ENCODE measurements at places on chromosomes 16 and 17. TPM values are rescaled to one million over a fixed set of nuclear protein-coding genes. Genes with fewer than 3 reads are reported as not detected.

The TMEM170A gene
- total RNA-seq, result 8.2 TPM

DNA sequence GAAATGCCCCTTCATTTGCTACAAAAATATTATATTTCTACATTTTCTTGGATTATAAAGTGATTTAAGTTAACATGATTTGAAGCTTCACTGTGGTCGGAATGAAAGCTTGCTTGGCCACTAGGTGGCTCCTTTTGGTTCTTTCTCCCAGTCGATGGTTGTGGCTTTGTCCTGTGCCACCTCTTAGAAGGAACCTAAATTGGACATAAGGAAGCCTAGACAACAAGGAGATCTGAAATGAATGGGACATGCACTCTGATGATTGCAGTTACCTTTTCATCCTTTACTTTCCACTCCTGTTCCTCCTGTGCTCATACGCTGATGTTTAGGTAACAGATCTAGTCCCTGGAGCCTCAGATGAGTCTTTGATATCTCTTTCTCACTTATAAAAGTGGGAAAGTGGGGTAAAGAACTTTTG is 39.2 kb downstream of the FTO start:
- DNase-seq, result peak; percentile 29

GRCh38 chr17:65743308-65743655 is 181.8 kb upstream of the AXIN2 start:
- DNase-seq, result peak; percentile 51

The PDP2 gene
- total RNA-seq, result 3.5 TPM

DNA sequence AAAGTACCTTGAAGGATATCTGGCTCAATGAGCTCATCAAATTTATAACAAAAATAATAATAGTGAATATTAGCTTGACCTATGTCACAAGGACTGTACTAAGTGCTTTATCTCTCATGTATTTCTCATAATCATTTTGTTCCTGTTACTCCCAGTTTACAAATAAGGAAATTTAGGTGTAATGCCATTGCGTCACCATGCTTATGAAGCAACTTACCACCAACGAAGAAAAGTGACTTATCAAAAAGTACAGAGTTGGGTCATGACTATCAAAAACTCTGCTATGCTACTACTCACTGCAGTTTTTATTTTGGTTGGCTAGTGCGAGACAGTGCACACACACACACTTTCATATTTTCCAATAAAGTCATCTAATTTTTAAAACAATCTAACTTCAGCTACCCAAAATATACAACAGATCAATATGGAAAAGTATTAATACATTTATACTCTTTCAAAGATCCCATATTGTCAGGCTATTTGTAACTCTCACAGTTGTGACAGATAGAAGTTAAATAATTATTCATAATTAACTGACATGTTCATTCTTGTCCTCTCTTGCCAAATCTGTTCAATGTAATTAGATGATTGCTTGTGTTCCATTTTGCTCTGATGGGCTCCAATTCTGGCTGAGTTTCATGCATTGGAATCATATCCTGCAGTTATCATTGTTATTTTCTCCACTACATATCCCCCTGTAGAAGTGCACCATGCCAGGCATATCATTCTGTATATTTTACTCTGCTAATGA is 119.4 kb downstream of the KCNJ2 start:
- DNase-seq, result no peak

DNA sequence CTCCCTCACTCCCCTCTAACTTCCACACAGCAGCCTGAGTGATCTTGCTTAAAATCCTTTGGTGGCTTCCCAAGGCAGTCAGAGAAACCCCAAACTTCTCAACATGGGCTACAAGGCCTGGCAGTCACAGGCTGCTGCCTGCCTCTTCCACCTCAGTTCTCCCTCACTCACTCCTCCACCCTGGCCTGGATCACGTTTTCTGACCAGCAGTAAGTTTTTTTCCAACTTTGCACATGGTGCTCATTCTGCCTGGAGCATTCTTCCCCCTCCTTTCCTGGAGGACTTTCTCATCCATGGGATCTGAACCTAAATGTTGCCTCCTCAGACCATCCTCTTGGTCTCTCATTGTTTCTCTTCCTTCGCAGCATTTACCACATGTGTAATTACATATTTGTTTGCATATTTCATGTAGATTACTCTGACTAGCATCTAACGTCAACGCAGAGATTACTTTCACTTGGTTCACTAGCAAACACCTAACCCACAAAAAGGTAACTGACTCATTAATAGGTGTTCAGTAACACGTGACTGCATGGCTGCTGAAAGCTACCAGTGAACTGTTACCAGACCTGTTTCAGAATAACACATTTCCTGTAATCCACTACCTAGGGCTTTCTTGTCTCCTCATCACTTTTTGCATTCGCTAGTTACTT is 17.1 kb downstream of the GNA13 start:
- no peak for DNase-seq

DNA sequence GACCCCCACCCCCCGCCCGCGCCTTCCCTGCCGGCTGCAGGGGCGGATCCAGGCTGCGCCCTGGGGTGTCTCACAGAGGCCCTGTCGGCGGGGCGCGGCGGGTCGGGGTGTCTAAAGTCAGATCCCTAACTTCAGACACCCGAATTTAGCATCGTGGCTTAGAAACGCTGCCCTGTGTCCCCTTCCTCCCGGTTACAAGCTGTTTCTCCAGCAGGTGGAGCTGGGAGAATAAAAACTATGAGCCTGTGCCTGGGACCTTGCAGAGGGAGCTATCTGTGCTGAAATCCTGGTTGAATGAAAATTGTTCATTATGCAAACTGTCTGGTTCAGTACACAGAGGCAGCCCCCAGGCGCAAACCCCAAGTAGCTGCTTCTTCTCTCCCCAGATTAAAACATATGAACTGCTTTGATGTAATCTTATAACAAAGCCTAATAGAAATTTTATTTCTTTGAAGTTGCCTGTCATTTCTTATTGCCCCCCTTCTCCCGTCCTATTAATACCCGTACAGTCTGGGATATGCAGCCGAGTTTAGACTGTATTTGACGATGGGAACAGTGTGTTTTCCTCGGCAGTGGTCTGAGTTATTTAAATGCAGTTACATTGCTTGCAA is 79.0 kb downstream of the RPA1 start:
- peak; percentile 84 for DNase-seq

GRCh38 chr17:15414532-15415306 is 52.7 kb downstream of the CDRT4 start:
- peak; percentile 78 for DNase-seq

The TMEM114 gene
- total RNA-seq, result not detected

DNA sequence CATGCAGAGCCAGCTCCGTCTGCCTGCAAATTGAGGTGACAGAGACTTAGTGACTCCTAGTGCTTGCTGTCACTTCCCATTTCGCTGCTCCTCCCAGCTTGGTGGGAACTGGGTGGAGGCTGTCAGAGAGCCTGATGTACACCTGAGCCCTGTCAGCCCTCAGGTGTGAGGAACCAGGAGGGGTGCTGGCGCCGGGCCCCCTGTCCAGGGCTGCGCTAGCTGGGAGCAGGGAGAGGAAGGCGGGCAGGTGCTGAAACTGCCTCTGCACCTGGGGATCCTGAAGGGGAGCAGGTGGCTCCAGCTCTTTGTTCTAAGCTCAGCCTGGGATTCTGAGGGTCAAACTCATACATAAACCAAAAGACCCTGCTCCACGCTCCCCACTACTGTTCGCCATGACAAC is 10.8 kb upstream of the WSCD1 start:
- DNase-seq, result no peak

The SMPD3 gene
- total RNA-seq, result 0.05 TPM

DNA sequence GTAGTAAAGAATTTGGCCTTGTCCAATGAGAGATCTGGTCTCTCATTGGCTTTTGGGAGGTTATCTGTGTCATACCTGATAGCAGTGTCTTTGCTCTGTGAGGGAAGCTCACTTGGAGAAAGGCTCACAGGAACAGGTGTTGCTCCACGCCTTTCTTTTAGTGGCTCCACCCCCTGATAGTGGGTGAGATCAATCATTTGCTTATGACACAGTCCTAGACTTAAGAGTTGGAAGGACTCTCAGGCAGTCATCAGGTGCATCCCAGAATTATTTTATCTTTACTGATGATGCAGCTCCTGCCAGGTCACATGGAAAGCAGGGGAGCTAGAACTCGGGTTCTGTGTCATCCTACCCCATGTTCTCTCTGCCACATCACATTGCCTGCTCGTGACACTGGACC is 59.3 kb downstream of the CENPV start:
- no peak for DNase-seq

DNA sequence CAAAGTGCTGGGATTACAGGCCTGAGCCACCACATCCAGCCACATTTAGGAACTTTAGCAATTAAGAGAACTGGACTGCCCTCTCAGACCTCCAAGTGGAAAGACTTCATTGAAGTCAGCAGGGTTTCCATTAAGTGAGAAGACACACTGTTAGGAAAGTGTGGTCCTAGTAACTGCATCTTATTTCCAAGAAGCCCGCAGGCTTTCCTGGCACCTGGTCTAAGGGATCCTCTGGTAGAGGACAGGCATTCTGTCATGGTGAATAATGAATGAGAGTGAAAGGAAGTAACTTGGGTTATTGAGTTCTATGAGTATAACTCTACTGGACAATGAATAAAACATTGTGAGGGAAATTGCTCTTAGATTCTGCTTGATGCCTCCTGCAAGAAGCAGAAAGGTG is 14.1 kb downstream of the C17orf75 start:
- DNase-seq, result no peak

The EME1 gene
- total RNA-seq, result 0.62 TPM

DNA sequence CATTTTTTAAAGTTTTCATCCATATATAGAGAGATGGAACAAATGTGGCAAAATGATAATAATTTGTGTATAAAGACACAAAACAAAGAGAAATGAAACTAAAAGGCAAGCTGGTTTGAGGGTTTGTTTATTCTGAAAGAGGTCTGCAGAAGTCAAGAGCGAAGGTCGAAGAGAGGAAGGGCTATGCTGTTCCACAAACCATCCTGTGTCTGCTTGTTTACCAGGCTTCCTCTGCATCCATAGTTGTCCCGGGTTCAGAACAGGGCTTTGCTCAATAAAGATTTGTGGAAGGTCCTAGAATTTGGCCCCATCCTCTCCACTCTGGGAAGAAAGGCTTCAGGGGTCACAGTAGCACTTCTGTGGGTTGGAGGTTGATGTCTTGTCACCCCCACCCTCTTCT is 2.4 kb upstream of the MARVELD3 start:
- DNase-seq, result no peak

The IQCK gene
- 24.6 TPM for total RNA-seq

GRCh38 chr16:10405386-10405939 is 19.6 kb downstream of the ATF7IP2 start:
- DNase-seq, result peak; percentile 9

The CACNG1 gene
- 142 TPM for total RNA-seq

The SLC35G6 gene
- total RNA-seq, result not detected

DNA sequence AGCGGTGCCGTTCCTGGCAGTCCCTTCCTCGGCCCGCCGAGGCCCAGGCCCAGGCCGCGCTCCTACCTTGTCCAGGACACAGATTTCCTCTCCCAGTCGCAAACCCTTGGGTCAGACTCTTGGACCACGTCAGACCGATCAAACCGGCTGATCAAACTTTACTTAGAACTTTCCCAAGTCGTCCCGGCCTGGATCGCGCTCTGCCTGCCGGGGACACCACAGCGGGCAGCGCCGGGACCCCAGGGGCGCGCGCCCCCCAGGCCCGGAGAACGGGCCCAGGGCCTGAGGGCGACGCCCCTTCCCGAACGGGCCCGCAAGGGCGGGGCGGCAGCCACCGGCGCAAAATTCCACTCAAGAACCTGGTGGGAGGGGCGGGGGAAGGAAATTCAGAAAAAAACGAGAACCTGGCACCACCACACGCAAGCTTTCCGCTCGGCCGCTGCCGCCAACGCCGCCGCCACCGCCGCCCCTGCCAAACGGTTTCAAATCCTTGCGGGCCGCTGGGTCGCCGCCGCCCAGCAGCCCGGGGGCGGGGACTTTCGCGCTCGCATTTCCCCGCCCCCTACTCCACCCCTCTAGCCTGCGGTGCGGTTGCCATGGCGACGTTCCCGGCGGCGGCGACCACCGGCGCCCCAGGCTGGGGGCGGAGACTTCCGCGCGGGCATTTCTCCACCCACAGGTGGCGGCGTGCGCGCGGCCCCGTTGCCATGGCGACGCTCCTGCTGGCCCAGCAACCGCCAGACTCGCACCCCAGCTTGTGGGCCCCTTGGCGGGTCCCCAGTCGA is at the start of gene CEP112:
CEP112 (minus strand) TSS at position 541 of the 785 bp plus-strand sequence.
- DNase-seq, result peak; percentile 81

The PRR15L gene
- total RNA-seq, result not detected

DNA sequence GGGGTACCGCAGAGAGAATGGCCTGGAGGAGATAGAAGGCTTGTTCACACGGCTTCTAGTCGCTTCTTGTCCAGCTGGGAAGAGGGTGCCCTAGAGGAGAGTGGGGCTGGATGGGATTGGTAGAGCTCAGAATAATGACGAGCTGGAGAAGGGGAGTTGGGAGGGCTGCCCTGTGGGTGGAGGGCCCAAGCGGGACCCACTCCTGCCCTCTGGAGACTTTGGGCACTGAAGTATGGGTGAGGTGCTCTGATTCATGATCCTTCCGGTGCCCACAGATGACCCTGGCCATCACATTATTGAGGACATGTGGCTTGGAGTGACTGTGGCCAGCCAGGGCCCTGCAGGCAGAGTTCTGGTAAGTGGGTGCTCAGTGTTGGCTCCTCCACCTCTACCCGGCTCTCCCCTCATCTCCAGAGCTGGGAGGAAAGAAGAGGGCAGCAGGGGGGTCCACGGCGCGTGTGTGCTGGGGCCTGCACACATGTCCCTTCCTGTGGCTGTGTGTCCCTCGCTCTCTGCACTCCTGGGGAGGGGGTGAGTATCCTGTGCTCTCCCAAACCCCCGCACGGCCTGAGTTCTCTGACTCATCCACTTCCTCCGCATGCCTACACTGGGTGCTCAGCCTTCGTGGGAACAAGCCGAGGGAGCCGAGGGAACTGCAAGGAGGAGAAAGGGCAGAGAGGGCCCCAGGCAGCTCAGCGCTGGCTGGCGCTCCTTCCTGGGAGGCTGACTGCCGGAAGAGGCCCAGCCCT is 8.5 kb downstream of the ITGA3 start:
- DNase-seq, result peak; percentile 94

GRCh38 chr17:1627182-1627981 is 1.3 kb downstream of the SLC43A2 start:
- no peak for DNase-seq

- DNase-seq, result no peak
Observed at GRCh38 chr16:14958970-14959369, 15.9 kb upstream of the PDXDC1 start.

DNA sequence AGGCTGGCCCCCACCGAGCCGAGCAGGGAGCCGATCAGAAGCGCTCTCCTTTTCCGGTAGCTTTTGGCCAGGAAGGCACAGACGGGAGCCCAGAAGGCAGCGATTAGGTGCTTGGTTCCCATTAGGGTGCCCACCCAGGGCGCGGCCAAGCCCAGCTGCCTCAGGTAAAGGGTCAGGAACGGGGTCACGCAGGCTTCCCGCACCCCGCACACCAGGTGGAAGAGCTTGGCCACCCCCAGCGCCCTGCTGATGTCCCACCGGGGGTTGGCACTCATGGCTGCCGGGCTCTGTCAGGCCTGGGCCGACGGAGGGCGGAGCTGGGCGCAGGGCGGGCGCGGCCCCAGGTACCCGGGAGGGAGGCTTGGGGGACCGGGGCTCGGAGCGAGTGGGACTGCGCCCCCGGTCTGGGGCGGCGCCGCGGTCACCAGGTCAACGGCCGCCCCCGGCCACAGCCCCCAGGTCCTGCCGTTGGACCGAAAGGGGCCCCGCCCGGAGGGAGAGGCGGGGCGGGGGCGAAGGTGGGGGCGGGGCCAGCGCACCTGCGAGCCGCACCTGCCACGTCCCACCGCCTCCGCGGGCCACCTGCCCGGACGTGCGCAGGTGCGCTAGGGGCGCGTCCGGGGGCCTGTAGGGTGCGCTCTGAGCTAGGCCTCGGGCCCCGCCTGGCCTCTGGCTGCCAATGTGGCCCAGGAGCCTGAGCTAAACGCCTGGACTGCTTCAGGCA is at the start of gene MFSD6L:
MFSD6L (minus strand) TSS at position 520 of the 724 bp plus-strand sequence; CDS start at position 275, 245 bp downstream.
- no peak for DNase-seq

GRCh38 chr17:38400286-38400685 is 28.0 kb upstream of the ARHGAP23 start:
- no peak for DNase-seq
